NCI-H2081 (cell line): ENCODE measurements at places on chromosomes 4 and X.

- DNase-seq: no peak
Measured at GRCh38 chr4:10096201-10096977, 20.2 kb downstream of the WDR1 start.

DNA sequence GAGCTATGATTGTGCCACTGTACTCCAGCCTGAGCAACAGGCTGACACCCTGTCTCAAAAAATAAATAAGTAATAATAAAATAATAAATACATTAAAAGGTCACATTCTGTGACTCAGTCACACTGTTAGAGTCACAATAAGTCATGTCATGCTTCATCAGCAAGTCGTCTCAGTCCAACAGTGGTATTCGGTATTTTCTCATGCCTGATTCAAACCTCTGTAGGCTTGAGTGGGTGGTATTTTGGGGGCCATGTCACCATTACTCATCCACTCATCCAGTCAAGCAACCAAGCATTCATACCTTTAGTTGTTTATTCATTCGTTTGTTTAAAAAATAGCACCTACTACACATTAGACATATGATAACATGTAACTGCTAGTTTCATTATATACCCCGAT is 46.9 kb downstream of the SUPT20HL2 start:
- DNase-seq: no peak

GRCh38 chr4:2412534-2412884 is 5.9 kb downstream of the ZFYVE28 start:
- no peak for DNase-seq

GRCh38 chr4:159941076-159941475 is 838.2 kb downstream of the RAPGEF2 start:
- DNase-seq: no peak

- DNase-seq: no peak
Measured at GRCh38 chr4:75920327-75920726, 18.1 kb upstream of the PPEF2 start.
